NCI-H1436 treated with DMSO at 0.1 percent for 48 hours (cell line): ENCODE measurements at places on chromosomes 3 and 15.

DNA sequence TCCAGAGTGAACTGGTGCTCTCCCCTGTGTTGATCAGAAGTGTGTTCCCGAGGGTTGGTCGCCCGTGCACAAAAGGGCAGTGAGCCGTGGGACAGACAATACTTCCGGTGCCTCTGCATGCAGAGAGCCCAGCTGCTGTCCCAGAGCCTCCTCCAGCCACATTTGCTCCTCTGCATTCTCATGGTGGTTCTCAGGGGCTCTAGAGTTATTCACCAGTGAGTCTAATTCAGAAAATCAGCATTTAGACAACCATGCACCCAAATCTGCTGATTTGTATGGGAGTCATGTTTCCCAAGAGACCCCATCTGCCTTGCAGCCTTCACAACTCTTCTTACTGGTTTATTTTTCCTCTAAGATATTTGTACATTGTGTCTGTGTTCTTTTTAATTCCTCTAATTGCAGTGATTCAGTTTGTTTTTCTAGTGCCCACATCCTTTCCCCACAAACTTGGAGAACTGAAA lies 107.0 kb upstream of the SPRED1 start:
- DNase-seq: no peak

GRCh38 chr3:111797171-111797615 lies 61.9 kb upstream of the PHLDB2 start:
- DNase-seq: no peak

DNA sequence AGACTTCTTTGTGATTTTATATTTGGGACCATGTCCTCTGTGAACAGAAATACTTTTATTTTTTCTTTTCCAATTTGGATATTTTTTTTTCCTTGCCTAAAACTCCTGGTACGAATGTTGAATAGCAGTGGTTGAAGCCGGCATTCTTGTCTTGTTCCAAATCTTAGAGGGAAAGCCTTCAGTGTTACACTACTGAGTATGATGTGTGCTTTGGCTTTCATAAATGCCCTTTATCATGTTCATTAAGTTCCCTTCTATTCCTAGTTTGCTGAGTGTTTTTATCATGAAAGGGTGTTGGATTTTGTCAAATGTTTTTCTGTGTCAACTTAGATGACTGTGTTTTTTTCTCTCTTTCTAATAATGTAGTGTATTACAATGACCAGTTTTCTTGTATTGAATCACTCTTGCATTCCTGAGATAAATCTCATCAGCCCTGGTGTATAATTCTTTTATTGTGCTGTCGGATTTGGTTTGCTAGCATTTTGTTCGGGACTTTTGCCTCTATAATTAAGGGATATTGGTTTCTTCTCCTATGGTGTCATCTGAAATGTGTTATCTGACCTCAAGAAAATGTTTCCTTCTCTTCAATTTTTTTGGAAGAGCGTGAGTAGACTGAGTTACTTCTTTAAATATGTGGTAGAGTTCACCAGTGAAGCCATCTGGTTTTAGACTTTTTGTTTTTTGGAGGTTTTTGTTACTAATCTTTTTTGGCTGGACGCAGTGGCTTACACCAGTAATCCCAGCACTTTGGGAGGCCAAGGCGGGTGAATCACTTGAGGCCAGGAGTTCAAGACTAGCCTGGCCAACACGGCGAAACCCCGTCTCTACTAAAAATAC lies 33.3 kb downstream of the MAP1A start:
- DNase-seq: no peak

DNA sequence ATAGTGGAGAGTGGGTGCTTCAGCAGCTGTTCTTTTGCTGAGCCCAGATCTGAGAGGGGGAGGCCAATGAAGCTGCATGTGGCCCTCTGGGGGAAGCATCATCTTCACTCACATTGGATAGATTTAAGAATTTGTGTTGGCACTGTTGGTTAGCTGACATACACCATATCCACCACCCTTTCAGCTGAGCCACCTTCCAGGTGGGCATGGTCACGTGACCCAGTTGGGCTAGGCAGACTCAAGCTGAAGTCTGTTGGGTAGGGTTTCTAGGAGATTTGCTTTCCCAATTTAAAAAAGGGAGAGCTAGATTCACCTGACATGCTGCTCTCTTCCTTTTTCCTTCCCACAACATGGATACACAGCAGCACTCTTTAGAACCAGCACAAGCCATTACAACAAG lies 311.0 kb downstream of the CHST2 start:
- DNase-seq: no peak

DNA sequence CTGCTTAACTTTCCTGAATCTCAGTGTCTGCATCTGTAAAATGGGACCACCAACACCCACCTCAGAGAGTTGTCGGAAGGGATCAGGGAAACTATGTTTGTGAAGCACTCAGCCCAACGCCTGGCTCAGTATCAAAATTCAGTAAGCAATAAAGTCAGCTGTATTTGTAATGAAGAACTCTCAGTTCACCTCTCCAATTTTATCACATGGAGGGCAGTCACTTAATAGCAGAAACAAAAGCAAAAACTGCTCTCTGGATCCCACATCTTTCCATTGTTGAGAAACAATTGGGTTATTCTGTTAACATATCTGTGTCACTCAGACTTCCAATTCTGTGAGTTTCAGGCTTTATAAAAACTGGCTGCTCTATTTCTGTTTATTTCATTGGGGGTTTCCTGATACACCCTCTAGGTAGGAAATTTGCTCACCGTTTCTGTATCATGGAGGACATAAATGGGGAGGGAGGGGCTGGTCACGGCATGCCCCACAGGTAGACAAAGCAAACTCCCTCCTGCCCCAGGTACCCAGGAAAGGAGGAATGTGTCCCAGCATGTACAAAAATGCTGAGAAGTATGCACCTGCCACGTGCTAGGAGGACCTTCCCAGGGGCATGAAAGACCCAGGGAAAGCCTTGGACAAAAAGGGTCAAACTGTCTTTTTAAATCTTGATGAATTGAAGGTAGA lies 81.4 kb upstream of the LMOD3 start:
- DNase-seq: no peak

- DNase-seq: no peak
These were observed 530.7 kb downstream of the ZIC1 start for GRCh38 chr3:147939839-147940238.

GRCh38 chr3:149233323-149233722 lies 11.7 kb upstream of the CP start:
- DNase-seq: no peak

DNA sequence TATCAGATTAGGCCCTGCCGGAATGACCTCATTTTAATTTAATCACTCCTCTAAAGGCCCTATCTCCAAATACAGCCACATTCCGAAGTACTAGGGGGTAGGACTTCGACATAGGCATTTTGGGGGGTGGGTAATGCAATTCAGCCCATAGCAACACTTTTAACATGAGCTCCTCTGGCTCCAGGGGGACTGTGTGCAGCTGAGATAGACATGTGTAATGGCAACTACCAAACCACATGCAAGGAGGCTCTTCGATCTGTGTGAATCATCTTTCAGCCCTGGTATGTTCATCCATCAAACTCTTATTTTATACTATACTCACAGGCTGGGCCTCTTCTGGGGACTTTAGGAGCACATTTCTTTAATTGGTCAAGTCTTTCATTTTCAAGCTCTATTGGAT lies 57.4 kb upstream of the PPARG start:
- no peak for DNase-seq

GRCh38 chr3:147157631-147158030 lies 248.7 kb downstream of the ZIC4 start:
- no peak for DNase-seq

DNA sequence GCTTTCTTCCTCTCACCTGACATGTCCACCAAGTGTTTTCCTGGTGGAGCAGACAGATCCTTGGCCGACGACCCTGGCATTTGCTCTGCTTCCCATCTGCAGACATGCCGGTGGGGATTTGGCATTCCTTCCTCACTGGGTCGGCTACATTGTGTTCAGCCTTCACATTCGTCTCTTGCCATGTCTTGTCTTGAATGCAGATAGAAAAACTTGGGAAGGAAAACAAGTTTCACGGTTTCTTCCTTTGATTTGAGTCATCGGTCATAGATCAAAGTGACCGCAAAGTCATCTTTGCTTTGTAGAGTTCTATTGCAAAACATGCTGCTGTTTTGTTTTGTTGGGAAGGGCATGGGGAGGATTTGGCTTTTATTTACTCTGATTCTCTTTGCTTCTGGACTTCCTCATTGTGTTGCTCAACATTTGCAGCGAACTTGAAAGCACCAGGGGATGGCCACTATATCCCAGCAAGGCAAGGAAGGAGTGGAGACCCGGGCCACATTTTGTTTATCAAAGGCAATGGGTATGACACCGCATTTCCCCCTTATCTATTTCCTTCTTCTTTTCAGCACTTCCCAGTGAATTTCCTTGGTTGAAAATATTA lies 321.3 kb downstream of the CACNA2D3 start:
- DNase-seq: no peak
